ENCODE measurements at places on chromosomes 16 and 17.

- no peak for DNase-seq
Measured at GRCh38 chr17:38591759-38592241, 14.0 kb downstream of the SRCIN1 start.

DNA sequence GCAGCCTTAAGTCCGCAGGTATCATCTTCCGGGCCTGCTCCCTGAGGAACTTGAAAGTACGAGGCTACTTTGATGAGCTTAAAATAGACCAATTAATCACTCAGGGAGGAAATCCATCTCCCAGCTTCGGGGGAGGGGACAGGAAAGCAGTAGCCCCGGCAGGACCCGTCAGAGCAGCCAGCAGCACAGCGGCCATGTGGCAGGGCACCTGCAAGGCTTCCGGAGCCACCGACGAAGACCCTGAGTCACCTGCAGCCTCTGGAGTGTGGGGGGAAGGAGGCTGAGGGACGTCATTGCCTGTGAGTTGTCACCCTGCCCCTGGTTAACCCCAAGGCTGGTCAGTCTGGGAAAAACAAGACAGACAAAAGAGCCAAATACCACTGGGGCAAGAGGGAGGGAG lies 4.4 kb upstream of the CYB561 start:
- no peak for DNase-seq

DNA sequence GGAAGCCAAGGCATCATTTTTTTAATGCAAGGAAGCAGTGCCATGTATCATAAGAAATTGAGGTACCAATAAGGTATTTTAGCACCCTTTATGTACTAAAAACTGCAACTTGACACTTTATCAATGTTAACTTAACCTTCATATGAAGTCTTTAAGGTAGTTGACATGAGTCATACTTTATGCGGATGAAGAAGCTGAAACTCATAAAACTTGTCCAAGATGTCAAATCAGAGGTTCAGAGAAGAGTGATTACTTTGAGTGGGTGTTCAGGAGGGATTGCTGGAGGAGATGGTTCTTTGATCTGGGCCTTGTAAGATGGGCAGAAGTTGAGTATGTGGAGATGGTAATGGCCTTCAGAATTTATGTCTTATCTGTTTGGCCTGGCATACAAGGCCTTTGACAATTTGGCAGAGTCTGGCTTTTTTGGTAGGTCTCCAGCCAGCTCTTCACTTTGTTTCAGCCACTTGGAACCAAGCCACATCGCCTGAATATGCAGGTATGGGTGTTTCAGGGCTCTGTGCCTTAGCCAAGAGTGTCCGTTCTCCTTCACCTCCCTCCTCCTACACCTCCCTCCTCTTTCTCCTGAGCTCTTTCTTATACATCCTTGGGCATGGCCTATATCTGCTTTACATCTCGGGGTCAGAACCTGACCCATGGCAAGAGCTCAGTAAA lies 23.7 kb downstream of the YPEL2 start:
- DNase-seq = no peak

DNA sequence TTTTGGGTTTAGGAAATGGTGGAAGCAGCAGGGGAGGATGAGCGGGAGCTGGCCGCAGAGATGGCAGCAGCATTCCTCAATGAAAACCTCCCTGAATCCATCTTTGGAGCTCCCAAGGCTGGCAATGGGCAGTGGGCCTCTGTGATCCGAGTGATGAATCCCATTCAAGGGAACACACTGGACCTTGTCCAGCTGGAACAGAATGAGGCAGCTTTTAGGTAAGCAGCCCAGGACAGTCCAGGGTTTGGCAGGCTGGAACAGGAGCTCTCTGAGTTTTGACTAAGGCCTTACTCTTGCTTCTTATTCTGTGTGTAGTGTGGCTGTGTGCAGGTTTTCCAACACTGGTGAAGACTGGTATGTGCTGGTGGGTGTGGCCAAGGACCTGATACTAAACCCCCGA lies 41.4 kb downstream of the SF3B3 start:
- no peak for DNase-seq

DNA sequence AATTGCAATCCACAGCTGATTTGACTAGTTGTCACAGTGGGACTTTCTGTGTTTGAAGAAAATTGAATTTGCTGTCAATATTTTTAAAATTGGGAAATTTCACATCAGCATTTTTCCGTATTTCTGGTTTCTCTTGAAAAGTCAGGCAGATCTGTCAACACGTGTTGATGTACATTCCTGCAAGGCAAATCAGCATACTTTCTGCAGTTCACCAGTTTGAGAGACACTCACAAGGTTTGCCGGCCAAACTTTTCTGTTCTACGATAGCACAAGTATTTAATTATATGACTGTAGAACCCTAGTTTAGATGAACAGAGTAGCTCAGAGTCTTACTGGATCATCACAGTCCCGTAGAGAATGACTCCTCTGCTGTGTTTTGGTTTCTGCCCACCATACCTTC lies 102.0 kb downstream of the ADAMTS18 start:
- no peak for DNase-seq

GRCh38 chr17:80068301-80069222 lies 32.1 kb downstream of the CCDC40 start:
- DNase-seq = peak; percentile 30

- no peak for DNase-seq
Measured at GRCh38 chr16:56350491-56351405, 74.6 kb downstream of the AMFR start.

Data from muscle of back (tissue), 13 donors.